ENCODE measurements at places on chromosomes 7 and 10. TPM values are rescaled to one million over a fixed set of nuclear protein-coding genes. Genes with fewer than 3 reads are reported as not detected.

GRCh38 chr10:102583435-102584417 is 60.6 kb upstream of the TRIM8 start:
- DNase-seq = peak; percentile 93

DNA sequence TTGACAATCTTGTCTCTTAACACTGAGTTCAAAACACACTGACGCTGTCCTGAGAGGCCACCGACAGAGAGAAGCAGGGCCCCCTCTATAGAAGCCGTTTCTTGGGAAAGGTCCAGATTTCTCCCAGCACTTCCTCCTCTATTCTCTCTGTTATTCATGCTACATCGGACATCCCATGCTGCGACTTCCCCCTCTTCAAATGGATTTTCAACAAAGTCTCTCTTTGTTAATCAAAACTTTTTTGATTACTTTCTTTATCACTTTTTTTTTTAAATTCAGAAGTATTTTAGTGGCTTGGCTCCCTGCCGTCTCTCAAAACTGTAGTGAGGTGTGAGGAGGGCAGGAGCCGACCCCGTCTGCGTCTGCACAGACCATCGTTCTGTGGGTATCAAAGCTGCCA is 298.9 kb upstream of the PITRM1 start:
- DNase-seq = no peak

The PKD2L1 gene
- total RNA-seq = not detected

The PCGF5 gene
- total RNA-seq = 25.7 TPM

- DNase-seq = no peak
Observed at GRCh38 chr7:121537031-121537430, 140.9 kb upstream of the FAM3C start.

The TAF6 gene
- total RNA-seq = 51.7 TPM

DNA sequence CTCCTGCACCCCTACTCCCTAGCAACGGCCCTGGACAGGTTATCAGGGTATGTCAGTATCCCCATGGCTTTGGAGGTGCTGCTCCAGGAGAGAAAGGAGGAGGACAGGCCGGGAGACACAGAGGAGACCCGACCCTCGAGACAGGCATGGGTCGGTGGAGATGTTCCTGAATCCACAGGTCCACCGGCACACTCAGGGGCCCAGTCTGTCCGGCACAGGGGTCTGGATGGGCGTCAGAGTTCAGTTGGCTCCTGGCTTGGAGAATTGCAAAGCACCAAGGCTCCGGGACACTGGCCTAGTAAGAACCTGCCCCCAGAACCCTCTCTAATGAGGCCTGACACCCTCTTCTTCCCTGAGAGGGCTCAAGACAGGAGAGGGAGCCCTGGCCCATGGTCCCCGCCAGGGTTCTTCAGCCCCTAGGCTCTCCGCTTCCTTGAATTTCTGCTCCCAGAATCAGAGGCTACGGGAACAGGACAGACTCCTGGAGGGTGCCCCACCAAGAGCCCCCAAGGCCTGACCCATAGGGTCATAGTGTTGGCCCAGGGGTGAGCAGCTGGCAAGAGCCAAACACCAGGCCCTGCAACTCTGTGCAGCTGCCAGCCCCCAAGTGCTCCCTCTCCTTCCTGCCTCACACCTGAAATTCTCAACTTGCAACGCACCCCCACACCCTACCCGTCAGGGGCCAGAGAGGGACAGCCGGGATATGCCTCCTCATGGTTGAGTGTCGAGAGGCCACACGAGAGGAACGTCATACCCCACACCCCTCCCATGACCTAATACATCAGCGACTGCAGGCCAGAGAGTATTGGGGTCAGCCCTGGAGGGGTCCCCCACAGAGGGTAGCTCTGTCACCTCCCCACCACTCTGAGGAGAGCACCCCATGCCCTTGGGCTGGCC is 5.5 kb upstream of the IRF5 start:
- no peak for DNase-seq

- no peak for DNase-seq
Observed at GRCh38 chr10:89575031-89575430, 39.6 kb upstream of the SLC16A12 start.

GRCh38 chr10:20956843-20957242 is 59.7 kb upstream of the NEBL start:
- no peak for DNase-seq

The PVRIG gene
- total RNA-seq = 4.0 TPM

DNA sequence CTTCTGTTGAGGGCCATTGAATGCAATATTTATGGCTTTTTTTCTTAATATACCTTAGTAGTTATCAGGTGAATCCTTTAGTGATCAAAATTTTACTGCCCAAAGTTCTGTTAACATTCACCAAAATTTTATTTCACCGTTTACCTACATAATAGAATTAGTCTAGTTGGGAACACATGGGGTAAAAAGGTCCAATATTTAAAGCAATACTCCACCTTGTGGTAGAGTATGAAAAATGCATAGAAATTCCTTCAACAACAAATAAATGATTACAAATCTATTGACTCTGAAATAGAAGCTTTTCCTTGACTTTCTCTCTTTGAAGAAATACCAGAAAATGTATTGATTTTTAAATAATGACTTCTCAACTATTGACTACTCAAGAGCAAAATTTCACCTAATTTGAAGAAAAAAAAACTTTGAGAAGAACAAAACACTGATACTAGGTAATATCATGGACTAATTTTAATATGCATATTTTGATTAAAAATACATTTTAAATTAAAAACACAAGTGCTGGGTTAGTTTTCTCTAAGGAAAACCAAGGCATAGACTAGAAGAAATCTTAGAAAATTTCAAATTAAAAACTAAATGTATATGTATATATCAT is 43.3 kb downstream of the POLR1F start:
- DNase-seq = no peak

DNA sequence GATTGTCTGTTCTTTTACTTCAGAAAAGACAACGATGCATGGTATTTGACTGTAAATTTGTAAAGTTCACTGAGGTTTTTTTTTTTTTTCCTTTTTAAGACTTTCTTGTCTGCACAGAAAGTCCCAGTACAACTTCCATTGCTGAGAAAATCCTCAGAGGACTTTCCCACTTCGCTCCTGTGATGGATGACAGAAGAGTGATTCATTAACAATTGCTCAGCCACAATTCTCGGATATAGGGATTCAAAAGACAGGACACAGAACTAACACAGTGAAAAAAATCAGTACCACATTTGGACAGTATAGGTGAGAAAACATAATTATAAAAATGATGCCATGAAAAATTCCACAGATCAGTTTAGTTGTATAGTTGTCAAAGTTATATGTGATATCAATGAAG is 48.0 kb downstream of the SEC23IP start:
- no peak for DNase-seq

The HOGA1 gene
- 16.3 TPM for total RNA-seq

- DNase-seq = no peak
Observed at GRCh38 chr7:43011879-43012278, 79.7 kb downstream of the MRPL32 start.

DNA sequence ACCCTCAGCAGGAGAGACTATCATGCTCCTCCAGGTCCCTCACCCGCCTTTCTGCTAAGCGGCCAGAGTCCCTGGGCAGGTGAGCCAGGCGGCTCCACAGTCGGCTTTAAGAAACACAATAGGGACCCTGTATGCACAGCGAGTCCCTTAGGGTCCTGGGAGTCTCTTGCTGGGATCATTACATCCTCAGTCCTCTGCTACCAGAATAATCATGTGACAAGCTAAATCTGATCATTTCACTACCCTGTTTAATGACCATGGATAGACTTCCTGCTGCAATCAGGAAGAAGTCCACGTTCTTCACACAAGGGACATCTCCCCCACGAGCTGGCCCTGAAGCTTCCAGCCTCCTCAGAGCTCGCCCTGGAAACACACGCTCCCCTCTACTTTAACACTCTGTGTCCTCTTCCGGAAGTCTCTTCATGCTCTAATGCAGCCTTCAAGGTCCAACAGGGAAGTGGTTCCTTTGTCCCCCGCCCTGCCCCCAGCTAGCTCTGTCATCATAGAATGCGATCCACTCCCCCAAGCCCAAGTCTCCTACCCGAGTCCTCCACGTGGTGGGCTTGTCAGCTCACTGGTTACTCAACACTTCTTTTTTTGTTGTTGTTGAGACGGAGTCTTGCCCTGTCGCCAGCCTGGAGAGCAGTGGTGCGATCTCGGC is 101.5 kb downstream of the RNF216 start:
- no peak for DNase-seq

The LAMB1 gene
- 130 TPM for total RNA-seq

DNA sequence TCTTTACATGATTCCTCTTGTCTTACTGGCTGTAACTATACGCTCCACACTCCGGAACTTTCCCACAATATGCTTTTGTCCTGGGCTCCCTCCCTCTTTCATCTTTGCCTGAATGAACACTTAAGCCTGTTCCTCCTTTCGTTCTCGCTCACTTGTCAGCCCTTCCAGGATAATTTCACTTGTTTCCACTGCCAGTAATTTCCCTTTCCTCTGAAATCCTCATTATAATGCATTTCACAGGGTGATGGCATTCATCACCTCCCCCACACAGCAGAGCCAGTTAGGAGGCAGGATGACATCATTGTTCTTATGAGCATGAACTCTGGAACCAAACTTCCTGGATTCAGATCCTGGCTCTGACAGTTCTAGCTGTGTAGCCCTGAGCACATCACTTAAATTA is 372.6 kb downstream of the GPR158 start:
- no peak for DNase-seq

All from body of pancreas (tissue), 4 donors.